ENCODE measurements at places on chromosomes 1 and 21.

- no peak for DNase-seq
Measured at GRCh38 chr1:19068639-19069276, 112.3 kb upstream of the IFFO2 start.

- no peak for DNase-seq
Measured at GRCh38 chr1:24207709-24208108, 20.6 kb upstream of the IFNLR1 start.

DNA sequence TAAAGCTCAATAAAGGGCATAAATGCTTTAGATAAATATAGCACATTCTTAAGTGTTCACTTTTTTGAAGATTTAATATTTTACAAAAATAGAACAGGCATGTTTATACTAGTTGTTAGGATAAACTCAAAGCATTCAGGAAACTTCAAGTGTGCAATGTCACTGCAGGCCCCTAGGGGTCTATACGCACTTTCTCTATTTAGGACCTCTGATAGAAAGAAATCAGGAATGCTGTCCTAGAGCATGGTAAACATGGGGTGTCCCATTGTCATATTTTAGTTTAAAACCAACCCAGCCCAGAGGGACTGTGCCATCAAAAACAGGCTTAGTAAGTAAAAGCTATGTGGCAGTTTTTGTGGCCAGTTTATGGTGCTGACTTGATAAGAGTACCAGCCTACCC lies 102.2 kb downstream of the BARHL2 start:
- DNase-seq: no peak

DNA sequence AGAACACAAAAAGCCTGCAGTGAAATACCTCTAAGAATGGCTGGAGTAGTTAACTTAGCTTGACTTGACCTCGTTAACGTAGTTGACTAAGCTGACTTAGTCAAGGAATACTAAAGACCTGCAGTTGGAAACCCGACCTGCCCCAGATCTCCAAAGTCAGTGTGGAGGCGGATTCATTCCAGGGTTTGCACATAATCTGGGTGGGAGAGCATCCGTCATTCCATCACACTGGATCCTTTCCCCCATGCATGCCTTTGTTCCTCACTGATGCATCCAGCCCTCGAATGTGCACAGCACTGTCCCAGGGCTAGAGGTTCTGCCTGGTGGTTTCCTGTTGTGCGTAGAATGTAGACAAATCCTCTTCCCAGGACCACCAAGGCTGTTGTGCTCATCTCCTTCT lies 76.4 kb downstream of the KCNN3 start:
- DNase-seq: no peak

DNA sequence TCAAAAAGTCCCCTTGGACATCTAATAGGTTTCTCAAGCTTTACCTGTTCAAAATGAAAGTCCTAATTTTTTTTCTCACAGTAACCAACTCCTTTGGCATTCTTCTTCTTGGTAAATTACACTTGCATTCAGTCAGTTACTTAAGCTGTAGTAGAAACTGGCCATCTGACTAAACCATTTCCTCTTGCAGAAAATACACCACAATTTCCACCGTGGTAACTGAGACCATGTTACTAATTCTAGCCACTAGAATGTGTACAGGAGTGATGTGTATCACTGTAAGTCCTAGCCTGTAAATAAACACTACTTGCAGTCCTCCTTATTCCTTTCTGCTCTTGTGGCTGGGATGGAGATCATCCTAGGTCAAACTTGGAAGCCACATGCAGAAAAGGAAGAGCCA lies 965.4 kb upstream of the TMPRSS15 start:
- DNase-seq: no peak

DNA sequence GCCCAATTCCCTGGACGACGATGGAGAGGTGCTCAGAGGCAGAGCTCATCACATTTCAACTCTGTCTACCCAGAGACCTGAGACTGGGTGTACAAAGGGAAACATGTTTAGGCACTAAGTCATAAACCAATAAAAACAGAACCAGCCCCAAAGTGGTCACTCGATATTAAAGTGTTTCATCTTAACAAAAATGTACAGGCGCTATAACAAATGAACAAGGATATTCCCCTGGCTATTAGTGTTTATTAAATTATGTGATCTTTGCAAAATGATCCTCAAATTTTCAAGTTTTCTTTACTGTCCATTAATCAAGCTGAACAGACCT lies 43.6 kb downstream of the NPHP4 start:
- no peak for DNase-seq

DNA sequence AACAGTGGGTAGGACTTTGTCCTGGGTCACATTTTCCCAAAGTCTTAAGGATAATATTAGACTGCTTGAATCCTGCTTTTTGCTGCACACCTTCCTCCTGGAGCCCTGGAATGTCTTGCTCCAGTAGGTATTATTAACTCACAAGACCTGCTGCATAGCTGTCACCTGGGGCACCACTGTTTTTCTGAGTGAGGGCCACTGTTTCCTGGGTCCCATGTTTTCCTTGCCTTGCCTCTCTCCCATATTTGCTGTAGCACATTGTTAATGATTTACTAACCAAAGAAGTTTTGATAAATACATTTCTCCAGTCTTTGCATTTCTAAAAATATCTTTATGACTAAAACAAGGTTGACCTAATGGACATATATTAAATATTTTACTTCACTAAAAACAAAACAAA lies 22.5 kb upstream of the FCAMR start:
- no peak for DNase-seq

DNA sequence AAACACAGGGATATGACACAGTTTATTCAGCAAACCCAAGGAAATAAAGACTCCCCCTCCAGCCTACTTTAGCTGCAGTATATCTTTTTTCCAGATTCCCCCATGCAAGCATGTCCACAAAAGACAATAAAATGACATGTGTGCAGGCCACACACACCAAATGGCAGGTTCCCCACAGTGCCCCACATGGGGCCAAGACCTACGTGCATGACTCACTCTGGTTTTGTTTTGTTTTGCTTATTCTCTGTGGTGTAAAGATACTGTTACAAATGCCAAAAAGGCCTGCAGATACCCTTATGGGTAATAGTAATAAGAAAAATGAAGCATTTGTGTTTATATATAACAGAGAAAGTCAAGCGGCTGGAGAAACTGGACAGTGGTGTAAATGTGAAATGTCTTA lies 71.6 kb downstream of the RD3 start:
- peak; percentile 43 for DNase-seq

DNA sequence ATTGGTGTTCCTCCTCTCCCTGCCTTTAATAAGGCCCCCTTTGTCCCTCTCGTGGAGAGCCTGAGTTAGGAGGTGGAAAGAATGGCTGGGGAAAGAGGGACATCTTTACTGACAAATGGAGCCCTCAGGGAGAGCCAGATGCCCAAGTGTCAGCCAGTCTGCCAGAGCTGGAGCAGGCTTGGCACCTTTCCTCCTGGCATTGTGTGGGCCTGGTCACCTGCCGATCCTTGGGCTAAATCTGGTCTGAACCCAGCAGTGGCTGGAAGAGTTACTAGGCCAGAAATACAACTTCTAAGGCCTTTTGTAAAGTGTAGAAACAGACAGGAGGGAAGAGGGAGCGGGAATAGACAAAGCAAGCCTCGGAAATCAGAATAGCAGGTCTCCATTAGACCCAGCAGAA lies 24.9 kb downstream of the VANGL1 start:
- DNase-seq: no peak

DNA sequence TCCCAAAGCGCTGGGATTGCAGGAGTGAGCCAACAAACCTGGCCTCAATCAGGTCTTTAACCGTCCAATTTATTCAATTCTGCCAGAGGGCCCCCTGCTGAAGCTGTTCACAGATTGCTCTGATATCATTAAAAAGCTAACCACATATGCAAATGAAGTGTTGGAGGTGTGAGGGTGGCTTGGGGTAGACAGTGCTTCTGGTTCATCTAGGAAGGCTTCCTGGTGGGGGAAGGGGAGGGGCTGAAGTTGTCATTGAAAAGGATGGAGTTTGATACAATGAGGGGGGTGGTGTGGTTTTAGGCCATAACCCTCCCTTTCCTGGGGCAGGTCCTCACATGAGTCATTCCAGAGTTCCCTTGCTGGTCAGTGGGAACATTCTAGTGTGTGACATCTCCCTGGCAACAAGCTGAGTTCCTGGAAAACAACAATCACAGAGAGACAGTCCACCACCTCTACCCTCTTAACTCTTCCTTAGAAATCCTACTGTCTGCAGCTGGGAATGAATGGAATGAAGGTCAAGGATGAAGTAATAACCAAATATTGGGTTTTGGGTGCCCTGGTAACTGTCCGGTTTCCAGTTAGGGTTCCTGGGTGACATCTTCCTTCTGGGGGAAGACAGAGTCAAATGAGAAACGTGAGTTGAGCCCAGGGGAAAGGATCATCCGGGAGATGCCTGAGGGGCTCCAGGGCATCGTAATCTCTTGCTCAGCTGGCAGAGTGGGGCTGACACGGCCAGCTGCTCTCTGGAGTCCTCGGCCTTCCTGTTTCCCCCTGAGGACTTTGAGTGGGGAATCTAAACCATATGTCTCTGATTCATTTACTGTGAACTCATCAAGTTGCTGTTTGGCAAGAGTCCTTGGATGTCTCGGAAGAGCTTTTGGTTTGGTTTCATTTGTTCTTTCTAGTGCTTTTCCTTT lies 32.2 kb downstream of the BATF3 start:
- peak; percentile 96 for DNase-seq

DNA sequence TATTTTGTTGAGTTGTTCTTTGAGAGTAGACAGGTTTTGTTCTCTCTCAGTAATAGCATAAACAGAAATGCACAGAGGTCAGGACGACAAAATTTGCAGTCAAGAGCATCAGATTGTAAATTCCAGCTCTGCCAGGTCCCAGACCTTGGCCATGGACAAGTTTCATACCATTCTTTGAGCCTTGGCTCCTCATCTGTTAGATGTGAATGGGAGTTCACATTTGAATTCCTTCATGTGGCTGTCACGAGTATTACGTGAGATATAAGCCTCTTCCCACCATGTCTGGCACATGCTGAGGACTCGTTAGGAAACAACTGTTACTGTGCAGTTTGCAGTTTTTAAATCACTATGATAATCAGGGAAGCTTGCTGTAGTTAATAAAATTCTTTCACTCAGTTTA lies 93.2 kb upstream of the KCTD3 start:
- peak; percentile 47 for DNase-seq

DNA sequence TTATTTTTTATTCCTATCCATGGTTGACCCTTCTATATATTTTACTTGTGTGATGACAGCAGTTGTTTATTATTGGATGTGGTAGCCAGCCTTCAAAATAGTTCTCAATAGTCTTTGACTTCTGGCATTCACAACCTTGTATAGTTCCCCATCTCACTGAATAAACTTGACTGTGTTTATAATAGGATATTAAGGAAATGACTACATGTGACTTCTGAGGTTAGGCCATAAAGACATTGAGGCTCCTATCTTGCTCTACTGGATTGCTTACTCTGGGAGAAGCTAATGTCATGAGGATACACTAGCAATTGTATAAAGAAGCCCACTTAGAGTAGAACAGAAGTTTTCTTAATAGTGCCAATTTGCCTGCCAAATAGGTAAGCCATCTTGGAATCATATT lies 231.8 kb downstream of the NEGR1 start:
- DNase-seq: no peak

- DNase-seq: no peak
Measured at GRCh38 chr1:160149716-160150115, 1.7 kb upstream of the ATP1A4 start.

DNA sequence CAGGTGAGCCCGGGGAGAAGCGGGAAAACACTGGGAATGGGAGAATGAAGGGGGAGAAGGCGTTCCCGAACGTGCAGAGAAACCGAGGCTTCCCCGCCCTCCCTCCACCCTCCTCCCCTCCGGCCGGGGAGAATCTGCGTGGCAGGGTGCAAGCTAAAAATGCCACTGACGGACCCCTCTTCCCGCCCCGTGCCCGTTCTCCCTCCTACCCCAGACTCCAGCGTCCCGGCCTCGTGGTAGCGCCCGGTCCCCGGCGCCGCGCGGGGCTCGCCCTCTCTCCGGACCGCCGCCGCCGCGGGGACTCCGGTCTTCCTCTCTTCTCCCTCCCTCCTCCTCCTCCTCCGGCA lies 81.6 kb upstream of the AK4 start:
- no peak for DNase-seq

DNA sequence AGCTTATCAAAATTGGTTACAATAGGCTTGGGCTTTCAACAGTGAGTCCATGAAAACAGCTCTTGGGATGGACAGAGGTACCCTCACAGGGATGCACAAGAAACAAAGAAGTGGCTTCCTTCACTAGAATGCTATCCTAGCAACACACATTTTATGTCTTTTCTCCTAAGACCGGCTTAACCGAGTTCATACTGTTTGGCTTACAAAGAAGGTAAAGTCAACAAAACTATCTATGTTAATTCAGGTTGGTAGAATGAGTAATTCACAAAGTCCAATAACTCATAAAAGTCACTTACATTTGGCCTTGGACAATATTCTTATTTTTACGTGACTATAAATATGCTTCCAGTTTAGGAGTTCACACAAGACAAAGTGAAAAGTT lies 9.0 kb downstream of the ERG start:
- no peak for DNase-seq

GRCh38 chr1:179547021-179547535 lies 28.7 kb downstream of the NPHS2 start:
- DNase-seq: no peak

GRCh38 chr1:117388328-117388727 lies 21.1 kb downstream of the MAN1A2 start:
- DNase-seq: no peak

- DNase-seq: peak; percentile 62
Measured at GRCh38 chr1:91651661-91652071, 151.0 kb downstream of the CDC7 start.

DNA sequence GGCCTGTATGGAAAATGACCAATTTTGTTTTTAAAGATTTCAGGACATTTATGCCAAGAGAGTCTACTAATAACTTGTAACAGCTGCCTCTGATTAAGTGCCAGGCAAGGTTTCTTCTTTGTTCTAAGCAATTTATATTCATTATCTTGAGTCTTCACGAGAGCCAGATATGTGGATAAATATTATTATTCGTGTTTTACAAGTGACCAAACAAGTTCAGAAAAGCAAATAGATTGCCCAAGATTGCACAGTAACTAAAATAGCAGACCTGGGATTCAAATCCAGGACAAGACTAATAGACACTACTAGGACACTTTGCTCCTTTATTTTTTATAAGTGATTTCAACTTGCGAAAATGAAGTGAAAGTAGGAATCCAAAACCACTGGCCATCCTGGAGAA lies 30.1 kb upstream of the DPT start:
- DNase-seq: no peak

DNA sequence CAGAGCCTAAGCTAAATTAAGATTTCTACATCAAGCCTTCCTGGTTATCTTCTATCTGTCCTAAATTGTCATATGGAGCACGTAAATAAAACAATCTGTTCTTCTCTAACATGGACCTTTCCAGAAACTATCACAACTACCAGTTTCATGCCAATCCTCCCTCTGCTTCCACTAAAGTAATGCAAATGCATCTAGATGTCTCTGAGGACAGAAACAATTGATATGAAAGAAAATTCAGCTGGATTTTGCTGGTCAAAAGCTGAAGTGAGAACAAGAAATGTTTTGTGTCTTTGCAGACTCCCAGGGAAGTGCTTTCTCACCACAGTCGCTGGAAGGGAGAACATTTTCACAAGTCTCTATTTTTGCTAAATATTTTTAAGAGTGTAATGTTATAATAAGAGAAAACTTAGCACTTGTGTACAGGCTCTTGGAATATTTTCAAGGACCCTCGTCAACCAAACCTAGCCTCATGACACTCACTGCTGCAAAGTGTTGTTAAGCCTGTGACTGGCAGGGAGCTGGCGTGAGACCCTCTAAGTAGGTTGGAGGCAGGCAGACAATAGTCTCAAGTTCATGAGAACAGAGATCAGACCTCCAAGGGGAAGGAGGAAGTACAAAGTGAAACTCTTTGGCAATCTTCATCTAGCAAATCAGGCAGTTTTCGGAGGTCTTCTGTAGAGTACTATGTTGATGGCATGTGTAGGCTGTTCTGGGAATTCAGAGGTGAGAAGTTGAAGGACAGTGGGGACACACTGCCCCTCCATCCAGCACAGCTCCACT lies 38.8 kb downstream of the DNASE2B start:
- no peak for DNase-seq
